ENCODE measurements at places on chromosomes 13 and 19. TPM values are rescaled to one million over a fixed set of nuclear protein-coding genes. Genes with fewer than 3 reads are reported as not detected.

The VSTM2B gene
- total RNA-seq = not detected

The ZNF625 gene
- 5.5 TPM for total RNA-seq

The DCT gene
- 1.1 TPM for total RNA-seq

The FGF9 gene
- 4.6 TPM for total RNA-seq

The MYO1F gene
- 64.4 TPM for total RNA-seq

The PRSS57 gene
- not detected for total RNA-seq

The ZNF585A gene
- 17.1 TPM for total RNA-seq

The CD70 gene
- not detected for total RNA-seq

The CD22 gene
- total RNA-seq = 21.1 TPM

The RASGRP4 gene
- total RNA-seq = not detected

The CKM gene
- total RNA-seq = not detected

The PSG7 gene
- not detected for total RNA-seq

The C19orf81 gene
- 1.9 TPM for total RNA-seq

The OR10H1 gene
- total RNA-seq = not detected

The ZNF813 gene
- 11.0 TPM for total RNA-seq

The MISP gene
- not detected for total RNA-seq

The HMG20B gene
- total RNA-seq = 50.7 TPM

The KRTDAP gene
- total RNA-seq = not detected

The FXYD1 gene
- total RNA-seq = 1.1 TPM

The ODAD3 gene
- total RNA-seq = not detected

The CGB8 gene
- total RNA-seq = not detected

The ZNF583 gene
- total RNA-seq = 12.1 TPM

The NAXD gene
- total RNA-seq = 34.3 TPM
